Activated T-cell treated with anti-CD3 and anti-CD28 coated beads for 24 hours (primary cell): ENCODE measurements at places on chromosomes 13 and 19.

GRCh38 chr13:79477968-79478367 lies 3.0 kb upstream of the NDFIP2 start:
- DNase-seq = no peak

DNA sequence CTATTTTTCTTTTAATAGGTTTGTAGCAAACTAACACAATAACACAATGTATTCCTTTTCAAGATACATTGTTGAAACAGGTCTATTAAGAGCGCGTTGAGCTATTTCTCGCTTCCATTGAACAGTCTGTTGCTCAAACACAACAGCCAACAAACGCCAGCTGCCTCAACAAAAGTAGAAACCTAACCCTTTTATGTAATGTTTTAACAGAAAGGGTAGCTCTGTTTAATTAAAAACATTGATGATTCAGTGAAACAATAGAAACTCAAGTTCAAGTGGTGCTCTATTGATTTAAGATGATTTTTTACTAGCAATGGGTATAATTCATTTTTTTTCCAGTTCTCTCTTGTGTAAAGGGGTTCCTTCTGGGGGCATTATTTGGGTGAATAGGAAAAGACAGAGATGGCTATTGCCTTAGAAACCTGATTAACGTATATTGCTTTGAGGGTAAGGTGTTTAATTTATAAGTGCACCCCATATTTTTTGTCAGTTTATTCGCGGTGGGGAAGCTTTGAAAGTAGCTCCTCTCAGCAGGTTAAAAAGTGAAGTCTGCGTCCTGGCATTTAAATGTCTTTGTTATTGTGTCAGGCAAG lies 14.9 kb downstream of the ZIC2 start:
- DNase-seq = no peak

- DNase-seq = no peak
These were observed 1.2 kb downstream of the CDC34 start for GRCh38 chr19:532561-533363.

GRCh38 chr19:10460714-10461046 lies 40.3 kb downstream of the PDE4A start:
- no peak for DNase-seq

DNA sequence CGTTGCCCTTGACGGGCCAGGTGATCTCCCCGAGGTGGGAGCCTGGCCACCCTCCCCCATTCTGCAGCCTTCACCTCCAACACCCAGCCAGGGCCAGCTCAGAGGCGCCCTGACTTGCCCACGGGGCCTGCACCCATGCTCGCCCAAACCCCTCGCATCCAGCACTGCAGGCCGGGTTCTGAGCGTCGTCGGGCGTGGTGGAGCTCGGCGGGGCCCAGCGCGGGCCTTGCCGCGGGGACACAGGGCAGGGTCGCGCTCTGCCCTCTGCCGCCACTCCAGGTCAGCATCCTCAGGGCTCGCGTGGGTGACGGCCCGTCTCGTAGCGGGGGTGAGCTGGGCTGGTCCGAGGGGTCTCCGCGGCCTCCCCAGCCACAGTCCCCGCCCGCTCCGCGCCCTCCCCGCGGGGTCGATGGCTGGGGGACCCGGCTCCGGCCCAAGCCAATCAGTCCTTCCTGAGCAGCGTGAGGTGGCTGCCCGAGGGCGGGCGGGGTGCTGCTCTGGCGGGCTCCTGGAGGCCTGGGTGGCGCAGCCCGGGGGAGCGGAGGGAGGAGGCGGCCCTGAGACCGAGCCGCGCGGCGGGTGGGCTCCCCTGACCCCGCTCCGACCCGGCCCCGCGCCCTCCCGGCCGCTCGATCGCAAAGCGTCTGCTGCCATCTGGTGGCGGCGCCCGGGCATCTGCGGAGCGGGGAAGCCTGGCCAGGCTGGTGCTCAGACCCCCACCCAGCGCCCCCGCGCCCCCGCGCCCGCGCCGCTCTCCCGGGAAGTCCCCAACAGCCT lies 61.4 kb downstream of the CCNE1 start:
- peak; percentile 58 for DNase-seq

GRCh38 chr19:55042688-55043087 lies 4.6 kb upstream of the GP6 start:
- no peak for DNase-seq

DNA sequence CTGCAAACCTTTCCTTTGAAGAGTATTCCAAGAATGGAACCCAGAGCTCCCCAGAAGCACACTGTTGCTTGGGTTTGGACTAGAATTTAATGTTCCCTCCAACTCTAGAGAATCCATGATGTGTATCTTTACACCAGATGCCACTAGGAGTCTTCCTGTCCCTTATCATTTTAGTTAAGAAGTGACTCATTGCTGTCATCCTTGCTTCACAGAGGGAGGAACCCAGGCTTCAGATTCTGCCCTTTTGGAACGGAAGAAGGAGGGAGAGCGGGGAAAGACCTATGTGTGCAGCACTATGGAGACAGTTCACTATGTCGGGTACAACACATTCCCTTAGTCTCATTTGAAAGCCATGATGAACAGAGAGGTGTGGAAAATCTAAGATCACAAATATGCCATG lies 2.1 kb upstream of the ATP12A start:
- no peak for DNase-seq

- DNase-seq = no peak
These were observed 50.5 kb downstream of the RFC3 start for GRCh38 chr13:33868343-33868994.

DNA sequence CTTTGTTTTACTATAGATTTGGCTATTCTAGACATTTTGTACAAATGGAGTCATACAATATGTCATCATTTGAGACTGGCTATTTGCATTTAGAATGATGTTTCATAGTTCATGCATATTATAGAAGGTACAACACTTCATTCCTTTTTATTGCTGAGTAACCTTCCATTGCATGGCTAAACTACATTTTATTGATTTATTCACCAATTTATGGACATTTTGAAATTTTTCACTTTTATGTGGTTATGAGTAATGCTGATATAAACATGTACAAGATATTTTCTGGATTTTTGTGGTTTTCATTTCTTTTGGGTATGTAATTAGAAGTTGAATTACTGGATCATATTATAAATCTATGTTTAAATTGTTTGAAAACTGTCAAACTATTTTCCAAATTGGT lies 710.3 kb upstream of the SLITRK5 start:
- DNase-seq = no peak

GRCh38 chr13:35839806-35840205 lies 291.4 kb downstream of the DCLK1 start:
- no peak for DNase-seq

GRCh38 chr19:47143322-47144073 lies 12.9 kb downstream of the SAE1 start:
- DNase-seq = no peak

DNA sequence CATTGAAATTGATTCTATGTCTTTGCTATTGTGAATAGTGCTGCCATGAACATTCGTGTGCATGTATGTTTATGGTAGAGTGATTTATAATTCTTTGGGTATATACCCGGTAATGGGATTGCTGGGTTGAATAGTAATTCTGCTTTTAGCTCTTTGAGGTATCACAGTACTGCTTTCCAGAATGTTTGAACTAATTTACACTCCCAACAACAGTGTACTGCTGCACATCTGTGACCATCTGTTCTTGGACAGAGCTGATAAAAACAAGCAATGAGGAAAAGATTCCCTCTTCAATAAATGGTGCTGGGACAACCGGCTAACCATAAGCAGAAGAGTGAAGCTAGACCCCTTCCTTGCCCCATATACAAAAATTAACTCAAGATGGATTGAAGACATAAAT lies 231.0 kb downstream of the MYO16 start:
- DNase-seq = no peak

DNA sequence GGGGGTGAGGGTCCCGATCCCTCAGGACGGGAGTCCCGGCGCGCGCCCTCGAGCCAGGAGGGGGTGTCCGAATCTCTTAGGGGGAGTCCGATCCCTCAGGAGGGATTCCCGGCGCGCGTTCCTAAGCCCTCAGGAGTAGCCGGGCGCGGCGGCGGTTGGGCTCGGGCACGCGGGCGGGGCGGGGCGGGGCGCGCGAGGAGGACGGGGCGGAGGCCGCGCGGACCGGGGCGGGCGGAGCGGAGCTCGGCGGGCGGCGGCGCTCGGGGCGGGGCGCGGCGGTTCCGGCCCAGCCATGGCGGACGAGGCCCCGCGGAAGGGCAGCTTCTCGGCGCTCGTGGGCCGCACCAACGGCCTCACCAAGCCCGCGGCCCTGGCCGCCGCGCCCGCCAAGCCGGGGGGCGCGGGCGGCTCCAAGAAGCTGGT lies at the start of gene CUL4A:
CUL4A (plus strand) TSS at position 278 of the 423 bp plus-strand sequence; CDS start at position 293, 15 bp downstream.
- DNase-seq = peak; percentile 71

GRCh38 chr19:6710273-6711077 lies 10.0 kb downstream of the C3 start:
- no peak for DNase-seq

DNA sequence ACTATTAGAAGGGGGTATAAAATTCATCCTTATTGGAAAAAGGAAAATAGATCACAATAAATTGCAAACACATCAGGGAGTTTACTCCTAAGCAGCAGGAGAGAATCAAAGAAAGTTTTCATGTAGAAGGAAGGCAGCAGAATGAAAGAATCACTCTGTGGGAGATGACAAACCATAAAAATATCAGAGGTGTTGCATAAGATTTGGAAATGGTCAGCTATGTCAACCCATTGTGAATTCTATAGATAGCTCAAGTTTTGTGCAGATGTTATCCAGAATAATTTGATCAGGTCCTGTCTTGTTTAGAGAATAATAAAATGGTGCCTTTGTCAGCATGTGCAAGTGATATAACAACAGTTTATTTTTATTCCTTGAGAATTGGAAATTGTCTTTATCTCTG lies 622.4 kb downstream of the DCT start:
- no peak for DNase-seq

GRCh38 chr19:14159059-14159458 lies 22.7 kb upstream of the ASF1B start:
- DNase-seq = no peak

DNA sequence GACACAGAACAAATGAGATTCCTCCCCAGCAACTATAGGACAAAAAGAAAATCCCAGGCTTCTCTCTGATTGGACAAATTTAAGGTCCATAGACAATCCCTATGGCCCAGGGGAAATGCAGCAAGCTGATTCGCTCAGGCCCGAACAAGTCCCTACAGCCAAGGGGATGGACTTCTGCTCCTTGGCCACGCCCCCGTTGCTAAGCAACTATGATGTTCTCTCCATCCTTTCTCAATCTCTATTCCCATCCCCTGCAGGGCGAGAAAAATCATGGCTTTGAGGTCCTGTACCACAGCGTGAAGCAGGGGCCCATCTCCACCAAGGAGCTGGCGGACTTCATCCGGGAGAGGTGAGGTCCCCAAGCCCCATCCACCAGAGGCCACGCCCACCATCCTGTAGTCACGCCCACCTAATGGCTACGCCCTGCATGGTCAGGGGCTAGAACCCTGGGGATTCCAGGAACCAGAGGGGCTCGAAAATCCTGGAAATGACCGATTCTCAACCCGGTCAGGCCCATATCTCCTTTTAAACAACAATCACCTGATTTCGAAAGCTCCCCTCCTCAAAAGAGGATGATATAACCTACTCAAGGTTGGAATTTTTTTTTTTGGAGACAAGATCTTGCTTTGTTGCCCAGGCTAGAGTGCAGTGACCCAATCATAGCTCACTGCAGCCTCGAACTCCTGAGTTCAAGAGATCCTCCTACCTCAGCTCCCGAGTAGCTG lies 11.4 kb downstream of the FCHO1 start:
- no peak for DNase-seq

- DNase-seq = no peak
These were observed 184.4 kb downstream of the DNAJC3 start for GRCh38 chr13:95861296-95861695.

DNA sequence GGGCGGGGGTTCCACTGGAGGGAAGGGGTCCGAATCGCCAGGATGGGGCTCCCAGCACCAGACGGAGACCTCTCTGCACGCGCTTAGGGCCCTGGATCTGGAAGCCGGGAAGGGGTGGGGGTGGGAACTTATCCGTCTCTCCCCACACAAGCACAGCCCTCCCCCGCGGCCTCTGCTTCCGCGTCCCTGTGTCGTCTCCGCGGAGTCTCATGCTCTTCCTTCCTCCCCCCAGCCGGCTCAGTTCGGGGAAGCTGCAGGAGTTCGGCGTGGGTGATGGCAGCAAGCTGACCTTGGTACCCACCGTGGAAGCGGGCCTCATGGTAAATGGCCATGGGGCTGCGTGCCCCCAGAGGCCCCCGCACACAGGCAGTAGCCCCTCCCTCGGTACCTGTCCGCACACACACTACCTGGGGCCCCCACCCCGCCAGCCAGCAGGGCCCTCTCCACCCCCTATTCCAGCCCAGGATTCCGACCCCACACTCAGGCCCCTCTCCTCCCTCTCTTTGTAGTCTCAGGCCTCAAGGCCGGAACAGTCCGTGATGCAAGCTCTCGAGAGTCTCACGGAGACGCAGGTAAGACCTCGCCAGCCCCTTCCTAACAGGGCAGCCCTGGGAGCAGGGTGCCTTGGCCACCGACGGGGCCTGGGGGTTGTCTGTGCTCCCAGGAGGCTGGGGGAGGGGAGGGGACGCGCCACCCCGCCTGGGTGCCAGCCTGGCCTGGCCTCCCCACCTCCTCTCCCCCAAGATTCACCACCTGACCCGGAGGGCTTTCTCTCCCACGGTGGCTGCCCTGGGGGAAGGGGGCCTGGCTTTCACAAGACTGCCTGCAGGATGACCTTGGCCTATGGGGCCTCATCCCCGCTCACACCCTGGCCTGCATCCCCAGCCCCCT lies 3.2 kb downstream of the MIDN start:
- peak; percentile 55 for DNase-seq

- no peak for DNase-seq
These were observed 13.7 kb downstream of the FAM124A start for GRCh38 chr13:51235756-51236490.

DNA sequence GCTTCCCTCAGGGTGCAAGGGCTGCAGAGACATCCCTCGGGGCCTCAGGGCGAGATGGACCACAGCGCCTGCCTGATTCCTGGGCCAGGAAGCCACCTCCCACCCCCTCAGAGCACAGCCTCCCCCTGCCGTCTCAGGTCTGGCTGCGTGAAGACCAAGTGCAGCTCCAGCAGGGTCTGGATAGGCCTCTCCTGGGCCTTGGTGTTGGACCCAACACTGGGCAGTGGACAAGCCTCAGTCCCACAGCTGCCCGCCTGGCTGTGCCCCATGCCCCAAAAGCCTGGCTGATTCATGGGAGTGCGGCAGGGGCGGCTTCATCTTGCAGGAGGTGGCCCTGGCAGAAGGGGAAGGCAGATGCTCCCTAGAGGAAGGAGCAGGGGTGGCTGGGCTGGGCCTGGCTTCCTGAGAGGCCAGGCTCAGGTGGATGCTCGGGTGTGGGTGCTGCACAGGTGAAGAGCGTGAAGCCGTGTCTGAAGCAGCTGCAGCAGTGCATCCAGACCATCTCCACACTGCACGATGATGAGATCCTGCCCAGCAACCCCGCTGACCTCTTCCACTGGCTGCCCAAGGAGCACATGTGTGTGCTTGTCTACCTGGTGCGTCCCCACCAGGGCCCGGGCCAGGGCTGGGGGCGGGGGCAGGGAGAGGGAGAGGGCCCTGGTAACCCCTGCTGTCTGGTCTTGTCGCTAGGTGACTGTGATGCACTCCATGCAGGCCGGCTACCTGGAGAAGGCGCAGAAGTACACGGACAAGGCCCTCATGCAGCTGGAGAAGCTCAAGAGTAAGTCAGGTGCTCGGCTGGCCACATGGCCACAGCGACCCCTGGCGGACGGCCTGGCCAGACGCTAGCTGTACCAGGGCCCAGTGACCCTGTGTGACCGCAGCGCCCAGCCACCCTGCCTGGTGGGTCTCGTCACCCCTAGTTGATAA lies 21.7 kb downstream of the MAU2 start:
- no peak for DNase-seq

- DNase-seq = peak; percentile 92
These were observed 512 bp upstream of the ARHGAP35 start for GRCh38 chr19:46860125-46860845.

GRCh38 chr19:20313894-20314293 lies 146.9 kb downstream of the ZNF486 start:
- DNase-seq = no peak

GRCh38 chr13:75326173-75327134 lies 155.5 kb downstream of the TBC1D4 start:
- DNase-seq = peak; percentile 64
